ENCODE measurements at places on chromosomes 7 and 10.

DNA sequence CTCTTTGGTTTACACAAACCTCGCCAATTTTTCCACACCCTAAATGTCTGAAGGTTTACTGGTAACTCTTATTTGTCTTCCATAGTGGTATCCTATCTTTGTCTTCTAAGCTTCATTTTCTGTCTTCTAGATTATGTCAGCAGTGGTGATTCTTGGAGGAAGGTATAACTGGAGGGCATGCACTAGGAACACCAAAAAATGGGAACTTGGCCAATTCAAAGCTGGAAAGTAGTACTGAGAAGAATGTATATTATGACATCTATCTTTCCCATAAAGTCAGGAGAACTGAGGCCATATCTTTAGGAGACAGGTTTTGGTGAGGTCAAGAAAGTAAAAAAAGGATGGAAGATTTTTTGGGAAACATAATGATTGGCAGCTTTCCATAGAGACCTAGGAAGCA lies 113.3 kb downstream of the CPEB3 start:
- no peak for DNase-seq

DNA sequence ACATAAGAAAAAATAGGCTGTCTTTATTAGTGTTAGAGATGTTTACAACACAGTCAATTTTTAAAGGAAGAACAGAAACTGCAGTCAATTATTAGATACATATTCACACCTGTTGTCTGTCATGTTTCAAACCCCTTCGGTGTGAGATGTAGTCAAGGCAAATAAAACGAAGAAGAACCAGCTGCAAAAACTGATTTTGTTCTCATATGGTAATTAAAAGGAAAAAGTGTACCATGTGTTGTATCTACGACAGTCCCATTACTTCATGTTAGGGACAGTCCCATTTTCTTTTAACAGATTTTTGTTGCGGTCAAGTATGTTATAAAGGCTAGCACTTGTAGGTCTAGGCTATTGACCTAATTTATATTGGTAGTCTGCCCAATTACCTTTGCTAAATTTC lies 149.4 kb downstream of the LRRN3 start:
- DNase-seq: no peak

- no peak for DNase-seq
Measured at GRCh38 chr10:49700997-49701396, 21.5 kb downstream of the C10orf53 start.

DNA sequence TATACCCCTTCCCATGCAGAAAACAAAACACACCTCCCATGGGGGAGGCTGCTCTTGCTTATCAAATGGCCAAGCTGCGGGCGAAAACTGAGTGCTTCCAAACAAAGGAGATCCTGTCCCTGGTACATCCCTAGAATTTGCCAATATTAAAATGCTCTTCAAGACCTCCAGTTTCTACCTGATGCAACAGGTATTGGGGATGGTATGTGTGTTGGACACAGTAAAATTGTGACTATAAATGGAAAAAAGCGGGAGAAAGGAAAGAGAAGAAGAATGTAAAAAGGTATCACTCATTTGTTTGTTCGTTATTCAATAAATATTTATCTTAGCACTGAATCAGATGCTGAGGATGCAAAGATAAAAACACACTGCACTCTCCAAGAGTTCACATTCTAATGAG lies 123.9 kb downstream of the KMT2E start:
- no peak for DNase-seq

- no peak for DNase-seq
Measured at GRCh38 chr10:86377797-86378146, 11.2 kb upstream of the GRID1 start.

DNA sequence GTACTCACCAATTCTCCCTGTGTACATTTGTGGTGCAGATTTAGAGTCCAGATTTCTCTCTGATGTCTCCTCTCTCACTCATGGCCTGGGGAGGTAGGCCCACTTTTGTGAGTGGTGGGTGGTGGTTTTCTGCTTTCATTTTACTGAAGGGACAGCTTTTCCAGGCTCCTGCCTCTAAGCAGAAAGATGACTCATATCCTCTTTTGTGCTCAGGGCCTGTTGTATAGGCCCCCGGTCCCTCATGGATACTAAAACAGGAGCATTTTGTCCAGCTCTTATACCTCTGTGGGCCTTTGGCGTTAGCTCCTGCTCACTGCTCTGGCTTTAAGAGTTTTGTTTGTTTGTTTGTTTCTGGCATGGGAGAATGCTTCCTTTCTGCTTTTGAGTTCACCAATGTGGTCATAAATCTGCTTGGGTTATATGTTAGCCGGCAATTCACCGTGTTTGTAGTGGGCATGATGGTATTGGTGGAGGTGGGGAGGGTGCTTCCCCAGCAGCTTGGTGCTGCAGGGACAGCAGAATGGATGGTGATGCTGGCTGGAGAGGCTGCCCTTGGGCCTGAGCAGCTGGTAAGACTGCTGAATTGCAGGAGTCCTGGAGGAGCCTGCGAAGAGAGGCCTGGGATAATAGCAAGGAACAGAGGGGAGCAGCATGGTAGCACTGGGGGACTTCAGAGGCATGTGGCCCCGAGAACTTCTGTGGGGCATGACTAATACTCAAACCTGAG lies 468.7 kb downstream of the RPS24 start:
- no peak for DNase-seq

- DNase-seq: no peak
Measured at GRCh38 chr10:101818872-101819633, 809 bp upstream of the OGA start.

DNA sequence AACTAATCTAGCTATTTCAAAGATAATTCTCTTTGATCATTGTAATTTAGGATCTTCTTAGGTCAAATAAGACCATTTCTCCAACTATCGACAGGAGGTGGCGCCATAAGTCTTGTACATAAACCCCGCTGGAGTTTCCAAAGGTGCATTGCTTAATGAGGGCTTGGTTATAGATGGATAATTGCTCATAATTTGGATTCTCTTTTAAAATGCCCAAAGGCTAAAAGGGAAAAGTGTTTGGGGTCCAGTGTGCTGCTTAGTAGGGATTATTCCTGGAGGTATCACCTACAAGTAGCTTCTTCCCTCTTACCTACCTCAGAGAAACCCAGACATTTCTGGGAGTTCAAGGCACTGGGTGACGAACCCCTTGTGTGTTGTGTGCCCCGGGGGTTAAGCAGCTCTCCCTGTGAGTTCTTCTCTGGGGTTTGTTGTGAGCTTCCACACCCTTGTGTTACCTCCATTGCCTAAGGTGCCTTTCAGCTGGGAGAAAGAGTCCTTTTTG lies 75.2 kb downstream of the PAXIP1 start:
- peak; percentile 25 for DNase-seq

DNA sequence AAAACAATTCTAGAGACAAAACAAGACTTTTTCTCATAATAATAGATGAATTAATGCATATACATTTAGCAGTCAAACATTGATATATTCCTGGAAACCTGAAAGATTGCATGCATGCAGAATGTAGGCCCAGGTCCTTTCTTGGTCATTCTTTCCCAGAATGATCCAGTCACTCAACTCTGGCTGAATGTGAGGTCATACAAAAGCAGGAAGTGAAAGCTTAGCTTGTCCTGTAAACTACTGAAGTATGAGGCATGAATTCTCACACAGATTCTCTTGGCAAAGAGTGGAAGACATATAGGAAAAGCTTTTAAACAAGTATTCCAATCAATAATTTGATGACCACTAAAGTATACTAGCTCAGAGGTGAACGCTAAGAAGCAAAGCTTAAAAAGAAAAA lies 253.9 kb downstream of the PPP1R3A start:
- DNase-seq: no peak

DNA sequence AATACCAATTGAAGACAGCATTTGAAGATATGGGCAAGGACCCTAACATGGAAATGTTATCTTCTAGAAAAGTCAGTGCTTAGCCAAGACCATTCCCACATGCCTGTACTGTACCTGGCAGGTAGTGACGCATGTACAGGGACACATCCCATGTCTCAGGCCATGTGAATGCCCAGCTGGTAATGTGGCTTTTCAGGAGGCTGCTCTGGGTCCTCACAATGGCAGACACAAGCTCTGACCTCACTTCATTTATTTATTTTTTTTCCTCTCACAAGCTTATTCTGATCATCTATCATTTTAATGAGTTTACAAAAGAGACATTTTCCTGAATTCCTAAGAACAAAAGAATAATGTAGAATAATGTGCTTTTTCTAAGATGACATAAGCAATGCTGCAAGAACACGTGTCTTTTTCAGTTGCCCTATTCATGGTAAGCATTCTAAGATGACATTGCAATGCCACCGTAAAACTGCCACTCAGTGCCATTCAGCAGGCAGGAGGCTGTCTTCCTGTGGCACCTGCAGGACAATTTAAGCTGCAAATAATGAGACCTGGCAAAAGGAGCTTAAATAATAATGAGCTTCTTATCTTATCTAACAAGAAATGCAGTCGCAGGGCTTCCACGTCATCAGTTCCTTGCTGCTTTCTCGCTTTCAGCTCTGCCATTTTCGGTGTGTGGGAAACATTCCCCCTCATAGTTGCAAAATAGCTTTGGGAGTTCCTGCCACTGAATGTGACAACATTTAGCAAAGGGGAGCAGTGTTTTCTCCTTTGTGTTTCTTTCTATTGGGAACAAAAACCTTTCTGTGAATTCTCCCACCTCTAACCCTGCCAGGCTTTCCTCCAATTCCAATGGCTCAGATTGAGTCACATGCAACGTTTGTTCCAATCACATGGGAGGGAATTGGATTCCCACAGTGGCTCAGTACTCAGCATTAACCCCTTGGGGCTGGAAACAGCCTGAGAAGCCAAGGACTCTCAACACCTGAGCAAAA lies 113.0 kb downstream of the SEC23IP start:
- no peak for DNase-seq

DNA sequence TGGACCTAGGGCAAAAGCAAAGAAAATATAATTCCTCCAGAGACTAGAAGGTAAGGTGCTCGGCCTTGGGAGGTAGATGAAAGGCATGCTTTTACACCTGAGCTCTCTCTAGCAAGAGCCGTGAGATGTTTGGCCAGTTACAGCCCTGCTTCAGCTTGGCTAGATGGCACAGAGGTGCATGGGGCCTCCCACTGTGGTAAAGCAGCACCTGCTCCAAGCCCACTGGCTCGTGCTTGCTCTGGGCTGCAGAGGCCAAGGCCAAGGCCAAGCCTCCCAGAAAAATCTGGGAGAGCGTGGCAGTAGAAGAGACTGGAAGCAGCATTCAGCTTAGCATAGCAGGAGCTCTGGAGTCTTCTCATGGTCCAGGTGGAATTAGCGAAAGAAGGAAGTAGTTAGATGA lies 31.0 kb upstream of the OPALIN start:
- DNase-seq: no peak

- DNase-seq: no peak
Measured at GRCh38 chr7:90648834-90649233, 52.7 kb downstream of the CDK14 start.

DNA sequence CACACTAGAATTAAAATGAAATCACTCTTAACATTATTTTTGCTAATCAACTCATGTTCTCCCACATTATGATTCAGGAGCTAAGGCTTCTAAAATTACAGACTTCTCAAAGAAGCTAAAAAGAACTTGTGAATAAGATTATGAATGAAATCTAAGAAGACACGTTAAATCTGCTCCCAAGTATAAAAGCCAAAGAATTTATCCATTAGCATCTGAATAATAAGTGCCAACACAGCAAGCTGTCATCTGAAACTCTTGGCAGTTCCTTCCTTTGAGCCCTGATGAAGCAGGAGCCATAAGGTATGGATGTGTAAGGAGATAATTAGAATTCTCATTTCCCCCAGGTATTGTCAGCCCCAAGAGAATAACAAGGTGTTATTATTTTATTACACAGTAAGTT lies 50.3 kb downstream of the TPK1 start:
- DNase-seq: no peak

- DNase-seq: no peak
Measured at GRCh38 chr10:101235766-101236165, 6.5 kb upstream of the LBX1 start.

GRCh38 chr7:22601408-22601807 lies 101.4 kb upstream of the STEAP1B start:
- DNase-seq: no peak

DNA sequence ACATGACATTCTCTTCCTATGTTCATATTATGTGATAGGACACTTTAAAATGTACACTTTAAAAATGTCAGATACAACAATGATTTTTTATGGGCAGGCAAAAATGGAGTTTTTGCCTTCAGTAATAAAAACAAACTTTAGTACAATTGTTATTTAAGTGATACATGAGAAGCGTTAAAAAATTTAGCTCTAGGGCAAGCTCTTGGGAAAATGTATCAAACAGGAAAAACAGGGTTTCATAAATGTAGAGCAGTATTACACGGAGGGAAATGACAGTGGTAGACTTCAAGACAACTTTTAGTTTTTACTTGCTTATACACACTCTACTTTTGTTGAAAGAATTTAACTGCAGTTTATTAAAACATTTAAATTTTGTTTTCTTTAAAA lies 1.5 kb downstream of the FHIP2A start:
- DNase-seq: no peak

- DNase-seq: no peak
Measured at GRCh38 chr7:65978891-65979582, 3.0 kb downstream of the GUSB start.

- no peak for DNase-seq
Measured at GRCh38 chr10:72418679-72419078, 64.0 kb upstream of the DNAJB12 start.

GRCh38 chr7:29987083-29987482 lies 2.5 kb downstream of the SCRN1 start:
- no peak for DNase-seq

GRCh38 chr10:44126291-44126717 lies 258.6 kb downstream of the CXCL12 start:
- no peak for DNase-seq

- DNase-seq: no peak
Measured at GRCh38 chr7:71349682-71350481, 217.9 kb downstream of the GALNT17 start.

- DNase-seq: no peak
Measured at GRCh38 chr7:30199271-30199670, 64.5 kb downstream of the MTURN start.

DNA sequence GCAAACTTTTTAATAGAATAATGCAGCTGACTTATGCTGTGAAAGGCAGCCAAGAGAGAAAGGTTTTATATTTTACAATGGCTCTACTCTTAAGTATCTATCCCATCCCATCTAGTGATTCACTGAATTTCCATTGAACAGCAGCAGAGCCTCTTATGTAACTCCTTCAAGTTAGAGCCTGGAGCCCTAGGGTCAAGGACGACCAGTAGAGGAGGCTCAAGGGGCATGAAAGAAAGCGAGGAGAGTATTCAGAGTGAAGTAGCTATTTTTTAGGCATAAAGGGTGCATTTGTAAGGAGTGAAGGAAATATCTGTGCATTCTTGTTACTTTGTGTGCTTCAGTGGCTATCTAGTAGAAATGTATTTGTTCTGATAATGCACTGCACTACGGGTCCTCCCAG lies 180.2 kb upstream of the TPK1 start:
- no peak for DNase-seq

Measured in hypothalamus (tissue), 51 donors.